ENCODE measurements at places on chromosomes 12 and 14.

GRCh38 chr12:126093908-126094307 lies 1028.7 kb downstream of the AACS start:
- ATAC-seq, result peak; percentile 93

- peak; percentile 34 for ATAC-seq
Observed at GRCh38 chr12:132237772-132238487, 91.5 kb downstream of the GALNT9 start.

DNA sequence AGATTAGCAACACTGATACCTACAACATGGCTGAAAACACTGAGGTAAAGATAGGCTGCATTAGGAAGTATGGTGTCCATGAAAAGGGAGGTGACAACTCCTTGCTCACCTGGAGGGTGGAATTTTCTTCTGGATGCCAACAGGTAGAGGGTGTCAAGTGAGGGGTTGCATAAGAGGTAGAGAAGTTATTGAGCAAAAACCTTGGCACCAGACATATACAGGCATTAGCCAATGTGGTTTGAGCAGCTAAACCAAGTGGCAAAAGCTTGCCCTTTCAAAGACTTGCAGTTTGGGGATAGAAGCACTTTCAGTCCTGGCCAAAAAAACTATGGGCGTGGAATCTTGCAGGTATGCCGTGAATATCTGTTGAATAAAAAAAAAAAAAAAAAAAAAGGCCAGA lies 3.8 kb downstream of the RITA1 start:
- ATAC-seq, result no peak

DNA sequence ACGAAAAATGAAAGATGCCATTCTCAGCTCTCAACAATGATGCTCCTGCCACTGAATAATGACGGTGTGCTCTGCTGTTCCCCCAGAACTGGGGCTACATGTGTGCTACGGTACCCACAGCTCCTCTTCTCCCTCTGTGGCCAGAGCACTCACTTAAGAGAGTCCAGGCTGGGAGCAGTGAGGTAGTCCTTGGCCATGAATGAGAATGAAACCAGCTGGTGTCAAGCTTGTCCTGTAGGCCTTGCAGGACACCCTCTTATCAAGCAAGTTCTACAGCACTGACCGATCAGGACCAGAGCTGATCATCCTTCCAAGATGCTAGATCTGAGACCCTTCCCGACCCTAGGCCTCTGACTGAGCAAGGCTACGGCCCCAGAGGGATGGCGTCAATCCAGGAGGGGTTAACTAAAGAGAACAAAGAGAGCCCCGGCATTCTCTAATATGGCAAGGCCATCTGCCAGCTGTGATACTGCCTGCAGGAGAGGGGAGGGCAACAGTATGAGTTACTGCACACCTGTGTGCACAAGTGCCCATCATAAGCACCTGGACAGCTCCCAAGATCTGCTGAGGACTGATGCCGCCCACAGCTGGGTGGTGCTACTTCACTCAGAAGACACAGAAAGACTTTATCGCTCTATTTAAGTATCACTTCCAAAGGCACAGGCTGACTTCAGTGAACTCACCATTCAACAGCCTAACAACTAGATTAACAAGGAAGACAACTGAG lies 30.5 kb downstream of the APPL2 start:
- peak; percentile 11 for ATAC-seq

DNA sequence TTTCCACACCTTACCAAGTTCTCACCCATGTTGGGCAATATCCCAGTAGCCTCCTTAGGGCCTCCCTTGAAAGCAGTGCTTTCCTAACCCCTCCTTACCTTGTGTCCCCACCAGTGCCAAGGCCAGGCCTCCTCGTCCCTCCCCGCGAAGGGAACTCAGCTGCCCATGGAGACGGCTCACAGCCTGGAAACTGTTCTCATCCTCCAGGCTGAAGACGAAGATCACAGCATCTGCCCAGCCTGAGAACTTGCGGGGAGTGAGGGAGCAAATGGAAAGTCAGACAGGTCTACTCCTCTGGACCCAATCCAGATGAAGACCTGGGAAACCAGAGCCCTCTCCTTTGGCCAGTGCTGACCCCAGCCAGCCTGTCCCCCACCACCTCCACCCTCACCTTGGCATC lies 4.6 kb downstream of the AGAP2 start:
- ATAC-seq, result no peak

DNA sequence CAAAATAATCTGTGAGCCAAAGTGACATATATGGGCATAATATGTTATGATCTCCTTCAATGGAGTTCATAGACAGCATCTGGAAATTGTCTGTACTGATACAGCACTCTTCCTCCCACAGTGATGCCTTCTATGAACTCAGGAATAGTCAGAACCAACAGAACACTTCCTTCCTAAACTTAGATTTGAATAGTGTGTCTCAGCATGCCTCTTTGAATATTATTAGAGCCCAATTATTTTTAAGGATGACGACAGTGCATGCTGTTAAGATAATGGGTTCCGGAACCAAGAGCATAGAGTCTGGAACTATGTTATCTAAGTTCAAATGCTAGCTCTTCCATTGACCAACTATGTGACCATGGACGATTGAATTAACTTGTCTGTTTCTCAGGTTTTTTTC lies 386.6 kb upstream of the PRICKLE1 start:
- no peak for ATAC-seq

DNA sequence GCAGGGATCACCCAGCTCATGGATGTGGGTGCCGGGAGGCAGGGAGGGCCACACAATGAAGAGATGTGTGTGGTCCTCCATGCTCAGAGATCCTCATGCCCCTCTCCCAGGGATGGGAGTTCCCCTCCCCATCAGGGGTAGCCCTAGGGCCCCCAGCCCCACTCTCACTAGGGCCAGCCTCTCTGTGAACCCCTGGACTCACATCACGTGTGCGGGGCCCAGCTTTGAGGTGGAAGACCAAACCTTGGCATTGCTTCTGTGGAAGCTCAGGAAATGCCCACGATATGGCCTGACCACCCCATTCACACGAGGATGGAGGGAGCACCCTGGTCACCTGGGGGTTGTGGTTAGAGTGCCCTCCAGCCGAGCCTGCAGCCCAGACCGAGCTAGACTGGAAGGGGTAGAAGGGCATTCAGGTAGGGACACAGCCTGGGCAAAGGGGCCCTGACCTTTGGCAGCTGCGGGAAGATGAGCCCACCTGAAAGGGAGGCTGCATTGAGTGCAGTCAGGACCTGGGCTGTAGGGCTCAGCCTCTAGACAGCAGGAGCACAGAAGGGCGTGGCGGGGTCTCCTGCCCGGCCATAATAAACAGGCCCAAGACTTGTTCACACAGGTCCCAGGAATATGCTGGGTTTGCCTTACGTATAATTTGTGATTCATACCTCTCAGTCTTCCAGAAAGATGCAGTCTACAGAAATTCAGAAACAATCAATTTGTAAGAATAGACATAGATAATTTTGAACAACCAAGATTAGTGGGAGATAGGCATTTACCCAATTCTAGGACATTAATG lies 34.8 kb upstream of the RCOR1 start:
- ATAC-seq, result no peak

- no peak for ATAC-seq
Observed at GRCh38 chr14:69154779-69155178, 1.9 kb upstream of the DCAF5 start.

DNA sequence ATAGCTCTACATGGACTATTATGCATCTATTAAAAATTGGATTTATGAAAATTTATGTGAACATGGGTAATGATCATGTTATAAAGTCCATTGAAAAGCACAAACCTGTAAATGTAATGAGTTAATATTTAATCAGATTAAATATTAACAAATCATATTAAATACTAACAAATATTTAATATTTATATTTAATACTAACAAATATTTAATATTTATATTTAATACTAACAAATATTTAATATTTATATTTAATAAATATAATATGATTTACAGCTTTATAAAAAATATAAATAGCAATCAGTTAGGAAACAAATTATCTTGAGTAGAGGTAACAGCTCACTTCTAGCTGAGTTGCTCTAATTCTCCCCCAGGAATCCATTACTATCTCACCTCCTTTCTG lies 758.0 kb upstream of the USP15 start:
- no peak for ATAC-seq

DNA sequence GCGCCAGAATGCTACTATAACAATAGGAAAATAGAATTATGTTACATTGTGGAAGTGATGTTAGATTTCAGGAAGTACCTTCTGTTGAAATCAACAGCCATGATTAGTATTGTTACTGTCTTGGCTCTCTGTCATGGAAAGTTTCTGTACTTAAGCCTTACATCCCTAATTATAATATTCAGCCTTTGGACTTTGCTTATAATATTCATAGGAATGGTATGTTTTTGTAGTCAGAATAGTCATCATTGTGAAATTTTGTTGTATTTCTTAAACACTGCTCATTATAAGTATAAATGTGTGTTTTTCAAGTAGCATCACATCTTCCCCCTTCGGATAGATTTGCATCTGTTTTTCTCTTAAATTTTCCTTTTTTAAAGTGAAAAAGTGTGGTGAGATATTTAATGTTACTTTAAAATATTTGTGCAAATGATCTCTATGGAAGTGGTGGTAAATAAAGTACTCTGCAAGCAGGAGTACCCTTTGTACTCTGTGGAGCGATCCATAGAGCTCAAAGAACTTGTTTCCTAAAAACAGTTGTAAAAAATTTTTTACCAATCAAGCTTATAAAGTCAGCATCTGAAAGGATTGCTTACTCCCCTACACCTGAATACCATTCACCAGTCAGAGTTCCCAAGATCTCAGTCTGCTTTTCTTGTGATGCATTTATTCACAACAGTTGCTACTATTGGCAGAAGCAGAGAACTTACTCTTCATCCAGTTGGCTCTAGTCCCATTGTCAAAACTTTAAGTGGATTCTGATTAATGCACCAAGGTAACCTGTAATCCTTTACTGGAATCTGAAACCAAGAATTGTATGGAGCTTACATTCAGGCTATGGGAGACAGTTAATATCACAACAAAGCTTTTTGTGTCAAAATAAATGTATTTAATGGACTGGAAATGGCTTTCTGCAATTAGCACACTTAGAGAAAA lies 87.8 kb downstream of the RIC8B start:
- peak; percentile 60 for ATAC-seq

DNA sequence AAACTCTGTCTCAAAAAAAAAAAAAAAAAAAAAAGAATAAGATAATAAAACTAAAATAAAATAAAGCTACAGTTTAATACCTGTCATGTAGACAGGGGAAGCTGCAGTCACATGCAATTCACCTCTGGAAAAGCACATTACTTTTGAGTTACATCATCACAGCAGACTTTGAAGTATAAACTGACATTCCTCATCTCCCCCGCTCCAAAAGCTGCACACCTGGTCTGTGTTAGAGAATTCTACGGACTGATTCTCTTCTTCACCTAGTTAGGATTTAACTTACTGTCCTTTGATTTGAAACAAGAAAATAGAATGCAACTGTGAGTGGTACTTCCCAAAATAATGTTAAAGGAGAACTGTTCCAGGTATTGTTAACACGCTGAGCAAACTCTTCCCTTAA lies 25.1 kb downstream of the SPPL3 start:
- ATAC-seq, result no peak

GRCh38 chr12:105228494-105228893 lies 7.5 kb downstream of the APPL2 start:
- no peak for ATAC-seq

GRCh38 chr14:63504648-63505047 lies 38.5 kb downstream of the PPP2R5E start:
- ATAC-seq, result no peak

GRCh38 chr12:81942594-81942993 lies 183.4 kb upstream of the PPFIA2 start:
- ATAC-seq, result no peak

DNA sequence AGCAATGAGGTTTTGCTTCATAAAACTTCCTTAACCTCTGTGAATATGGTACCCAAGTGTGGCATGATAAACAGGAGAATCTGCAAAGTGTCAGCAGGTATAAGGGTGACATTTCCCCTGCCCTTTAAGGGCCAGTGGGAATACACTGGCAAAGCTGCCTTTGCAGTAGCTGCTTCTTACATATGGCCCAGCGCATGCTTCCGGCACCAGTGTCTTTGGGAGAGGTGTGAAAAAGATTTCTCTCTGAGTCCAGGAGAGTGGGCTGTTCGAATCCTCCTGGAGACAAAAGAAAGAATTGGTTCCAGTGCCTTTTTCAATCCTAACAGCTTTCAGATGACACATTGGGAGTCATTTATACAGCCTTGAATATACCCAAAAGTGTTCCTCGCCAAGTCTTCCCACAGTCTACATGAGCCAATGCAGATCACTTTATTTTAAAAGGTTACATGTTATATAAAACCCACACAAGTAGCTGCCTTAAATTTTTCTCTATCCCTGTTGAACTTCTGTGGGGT lies 437.7 kb downstream of the PRKD1 start:
- ATAC-seq, result no peak

- no peak for ATAC-seq
Observed at GRCh38 chr14:50798048-50798421, 32.9 kb downstream of the NIN start.

GRCh38 chr14:85943192-85943591 lies 413.2 kb downstream of the FLRT2 start:
- ATAC-seq, result no peak

GRCh38 chr14:65065719-65066118 lies 36.6 kb downstream of the MAX start:
- ATAC-seq, result no peak

- ATAC-seq, result no peak
Observed at GRCh38 chr12:32681272-32681671, 2.2 kb downstream of the DNM1L start.

DNA sequence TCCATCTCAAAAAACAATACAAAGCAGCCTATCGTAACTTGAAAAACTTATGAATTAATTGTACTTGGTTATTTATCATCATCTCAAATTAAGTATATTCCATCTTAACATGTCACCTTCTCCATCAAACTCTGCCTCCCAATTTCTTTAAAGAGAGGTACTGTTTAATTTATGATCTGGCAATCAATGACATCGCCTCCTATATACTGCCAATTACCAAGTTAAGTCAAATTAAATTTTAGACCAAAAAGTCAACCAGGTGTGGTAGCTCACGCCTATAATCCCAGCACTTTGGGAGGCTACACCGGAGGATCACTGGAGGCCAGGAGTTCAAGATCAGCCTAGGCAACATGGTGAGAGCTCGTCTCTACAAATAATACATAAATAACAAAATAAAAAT lies 37.7 kb downstream of the HECTD1 start:
- no peak for ATAC-seq

Measured in SK-N-SH treated with all-trans-retinoic acid at 6 μM for 48 hours (cell line).